ENCODE measurements at places on chromosomes 12 and 14.
A peak's percentile ranks its signal among the peaks of the same experiment; 100 is the strongest.

DNA sequence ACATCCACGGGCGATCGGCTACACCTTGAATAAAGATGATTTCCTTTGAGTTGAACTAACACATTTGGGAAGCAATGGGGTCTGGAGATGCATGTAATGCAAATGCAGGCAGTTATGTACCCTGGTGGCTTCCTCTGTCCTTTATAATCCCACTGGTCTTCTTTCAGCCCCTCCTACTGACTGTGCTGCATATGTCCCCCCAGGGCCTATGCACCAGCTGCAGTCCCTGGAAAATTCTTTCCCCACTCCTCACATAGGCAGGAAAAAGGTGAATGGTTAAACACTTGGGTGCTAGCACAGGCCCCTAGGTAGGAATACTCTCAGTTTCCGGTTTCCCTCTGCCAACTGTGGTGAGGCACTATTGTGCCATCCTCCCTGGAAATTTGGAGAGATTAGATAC lies 294.8 kb upstream of the SOX5 start:
- no peak for DNase-seq

GRCh38 chr12:57213058-57213715 lies 3.4 kb upstream of the NXPH4 start:
- peak; percentile 65 for DNase-seq

DNA sequence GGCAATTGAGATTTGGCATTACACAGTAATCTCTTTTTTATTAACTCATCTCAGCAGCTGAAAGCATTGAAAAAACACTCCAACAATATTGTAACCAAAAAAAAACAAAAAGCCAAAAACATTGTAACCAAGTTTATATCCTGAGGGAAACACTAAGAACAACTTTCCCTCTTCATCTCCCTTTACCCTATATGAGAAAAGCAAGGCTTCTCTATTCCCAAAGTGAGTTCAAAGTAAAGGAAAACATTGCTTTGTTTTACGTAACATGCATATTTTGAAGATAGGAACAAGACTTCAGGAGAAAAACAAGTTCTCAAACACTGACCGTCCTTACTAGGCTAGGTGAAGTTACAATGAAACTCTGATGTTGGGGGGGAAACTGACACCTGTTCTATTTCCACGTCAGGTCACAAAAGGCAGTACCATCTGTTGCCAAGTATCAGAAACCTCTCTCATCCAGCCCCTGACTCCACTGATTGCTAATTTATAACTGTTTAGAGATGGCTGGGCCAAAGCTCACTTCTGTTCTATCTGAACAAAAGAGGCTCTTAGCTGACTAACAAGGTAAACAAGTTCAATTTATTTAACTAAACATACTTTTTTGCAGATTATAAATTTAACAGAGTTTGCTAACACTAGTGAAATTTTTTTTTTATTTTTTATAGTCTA lies 67.9 kb upstream of the PLXNC1 start:
- DNase-seq = no peak

- DNase-seq = no peak
Observed at GRCh38 chr12:54935235-54935951, 49.2 kb downstream of the TESPA1 start.

DNA sequence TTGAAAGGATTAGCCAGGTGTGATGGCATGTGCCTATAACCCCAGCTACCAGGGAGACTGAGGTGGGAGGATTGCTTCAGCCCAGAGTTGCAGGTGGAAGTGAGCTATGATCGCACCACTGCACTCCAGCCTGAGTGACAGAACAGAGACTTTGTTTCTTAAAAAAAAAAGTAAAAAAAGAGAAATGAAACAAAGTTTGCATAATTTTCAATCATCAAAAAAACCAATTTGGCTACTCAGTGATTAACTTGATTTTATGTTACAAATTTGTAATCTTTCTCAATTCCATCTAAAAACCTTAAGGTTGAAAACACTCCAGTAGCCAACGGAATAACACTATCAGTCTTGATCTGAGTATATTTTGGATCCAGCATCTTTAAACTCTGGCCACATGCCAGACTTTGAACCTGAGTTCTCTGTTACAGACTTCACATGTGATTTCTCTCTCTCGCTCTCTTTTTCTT lies 12.6 kb upstream of the DENND5B start:
- no peak for DNase-seq

GRCh38 chr14:58537004-58537403 lies 100.8 kb upstream of the DACT1 start:
- no peak for DNase-seq

DNA sequence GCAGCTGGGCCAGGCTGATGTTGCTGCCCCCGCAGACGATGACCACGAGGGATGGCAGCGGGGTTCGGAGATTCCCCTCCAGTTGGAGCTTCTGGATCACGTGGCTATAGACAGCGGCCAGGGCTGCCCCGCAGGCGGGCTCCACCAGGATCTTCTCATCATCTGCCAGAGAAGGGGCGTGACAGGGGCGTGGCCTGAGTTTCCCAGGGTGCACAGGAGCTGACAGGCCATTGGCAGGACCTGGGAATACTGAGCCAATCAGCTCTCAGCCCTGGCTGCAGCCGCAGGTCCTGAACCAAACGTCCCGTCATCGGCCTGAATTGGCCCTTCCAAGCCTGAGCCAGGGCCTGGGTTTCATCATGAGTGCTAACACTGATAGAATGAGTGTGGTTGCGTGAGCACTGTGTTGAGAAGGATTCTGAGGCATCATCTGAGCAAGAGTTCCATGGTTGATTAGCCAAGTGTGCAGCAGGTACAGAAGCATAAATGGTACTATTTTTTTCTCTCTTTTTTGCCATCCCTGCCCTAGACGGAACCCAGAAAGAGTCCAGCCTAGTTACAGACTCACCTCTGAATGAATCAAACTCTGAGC lies 10.6 kb downstream of the SDS start:
- DNase-seq = no peak

- no peak for DNase-seq
Observed at GRCh38 chr12:130944878-130945277, 8.8 kb upstream of the ADGRD1 start.

DNA sequence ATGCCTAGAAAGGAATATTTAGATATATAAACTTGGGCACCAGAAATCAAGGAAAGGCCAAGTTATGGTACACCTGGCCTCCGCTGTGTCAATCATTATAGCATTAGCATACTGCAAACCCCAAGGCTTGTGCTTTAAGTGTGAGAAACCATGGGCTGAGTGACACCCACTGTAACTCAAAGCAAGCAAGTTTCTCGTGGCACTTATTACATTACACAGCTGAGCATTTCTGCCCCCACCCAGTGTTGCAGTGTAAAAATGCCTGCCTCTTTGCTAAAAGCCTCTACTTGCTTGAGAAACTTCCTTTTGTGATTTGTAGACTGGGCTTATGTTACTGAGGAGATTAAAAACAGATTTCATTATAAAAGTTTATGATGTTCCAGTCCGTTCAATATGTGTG lies 122.0 kb downstream of the TGFB3 start:
- DNase-seq = no peak

DNA sequence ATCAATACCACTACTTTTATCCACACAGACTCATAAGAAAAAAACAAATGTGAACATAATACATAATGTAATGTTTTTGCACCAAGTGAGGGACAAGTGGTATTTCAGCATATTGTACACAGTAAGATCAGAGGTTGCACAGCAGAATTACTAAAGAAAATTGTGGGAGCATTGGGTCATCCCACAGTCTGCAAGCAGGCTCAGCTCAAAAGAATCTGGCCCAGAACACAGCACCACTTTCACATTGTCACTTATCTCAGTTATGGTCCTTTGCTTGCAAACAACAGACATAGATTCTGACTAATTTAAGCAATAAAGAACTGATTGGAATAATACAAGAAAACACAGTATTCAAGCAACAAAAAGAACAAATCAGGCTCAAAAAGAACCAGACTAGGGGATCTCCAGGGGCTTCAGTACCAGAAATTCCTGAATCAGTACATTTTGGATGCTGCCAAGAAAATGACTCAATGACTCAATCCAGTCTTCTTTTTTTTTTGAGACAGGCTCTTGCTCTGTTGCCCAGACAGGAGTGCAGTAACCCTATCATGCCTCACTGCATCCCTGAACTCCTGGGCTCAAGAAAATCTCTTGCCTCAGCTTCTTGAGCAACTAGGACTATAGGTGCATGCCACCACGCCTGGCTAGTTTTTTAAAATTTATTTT lies 42.9 kb upstream of the EEA1 start:
- no peak for DNase-seq

- no peak for DNase-seq
Observed at GRCh38 chr12:20245491-20245890, 122.8 kb upstream of the PDE3A start.

DNA sequence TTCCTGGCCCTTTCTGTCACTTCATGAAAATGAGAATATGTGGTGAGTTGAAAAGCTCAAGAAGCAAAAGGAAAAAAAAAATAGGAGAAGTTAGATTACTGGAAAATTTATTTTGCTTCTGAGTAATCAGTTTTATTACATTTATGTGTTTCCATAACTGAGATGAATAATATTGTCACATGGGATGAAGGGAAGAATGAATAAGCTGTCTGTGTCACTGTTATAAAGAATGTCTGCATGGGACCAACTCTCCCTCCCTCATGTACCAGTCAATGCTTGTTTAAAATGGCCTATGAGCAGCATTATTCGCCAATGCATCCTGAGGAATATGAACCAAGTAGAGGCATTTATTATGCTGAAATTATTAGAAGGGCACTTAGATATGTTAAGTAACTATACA lies 246.3 kb downstream of the PRKD1 start:
- no peak for DNase-seq

DNA sequence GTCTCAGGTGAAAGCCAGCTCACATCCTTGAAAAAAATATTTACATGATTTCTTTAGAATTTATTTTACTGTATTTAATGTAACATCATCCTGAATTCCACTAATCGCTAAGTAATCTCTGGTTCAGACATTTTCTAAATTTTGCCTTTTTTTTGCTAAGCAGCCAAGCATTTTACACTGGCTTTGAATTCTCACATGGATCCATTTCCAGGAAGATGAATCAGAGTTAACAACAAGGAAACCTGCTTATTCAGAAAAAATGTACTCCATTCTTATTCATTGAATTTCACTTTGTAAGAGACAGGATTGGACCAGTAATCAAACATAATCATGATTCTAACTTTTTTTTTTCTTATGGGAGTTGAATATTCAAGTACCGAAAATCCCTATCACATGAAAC lies 1785.1 kb upstream of the FLRT2 start:
- DNase-seq = no peak

- DNase-seq = no peak
Observed at GRCh38 chr12:43737646-43738045, 20.9 kb downstream of the PUS7L start.

- no peak for DNase-seq
Observed at GRCh38 chr12:19971361-19972280, 396.7 kb upstream of the PDE3A start.

GRCh38 chr12:32768518-32768917 lies 12.8 kb upstream of the YARS2 start:
- no peak for DNase-seq

- DNase-seq = no peak
Observed at GRCh38 chr12:14442221-14442881, 76.9 kb downstream of the ATF7IP start.

GRCh38 chr12:27549236-27549800 lies 25.3 kb downstream of the PPFIBP1 start:
- DNase-seq = no peak

DNA sequence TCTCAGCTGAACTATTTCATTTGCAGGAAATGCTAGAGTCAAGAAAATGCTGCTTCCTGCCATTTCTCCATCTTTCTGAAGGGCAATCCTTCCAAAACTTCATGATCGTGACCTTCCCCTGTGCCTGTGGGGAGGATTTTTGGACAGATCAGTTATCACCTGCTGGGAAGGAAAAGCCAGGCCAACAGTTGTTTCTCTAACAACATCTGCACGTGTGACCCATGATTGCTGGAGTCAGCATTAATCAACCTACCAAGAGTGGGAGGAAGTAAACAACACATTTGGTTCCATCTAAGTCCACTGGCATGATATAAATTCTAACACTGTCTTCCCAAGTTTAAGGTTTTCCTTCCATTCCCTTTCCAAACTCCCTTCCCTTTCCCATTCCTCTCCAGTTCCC lies 172.7 kb downstream of the APAF1 start:
- no peak for DNase-seq

GRCh38 chr12:67764946-67765619 lies 116.5 kb downstream of the DYRK2 start:
- no peak for DNase-seq

- no peak for DNase-seq
Observed at GRCh38 chr12:124699909-124700308, 132.5 kb upstream of the NCOR2 start.

GRCh38 chr12:74111688-74112360 lies 425.8 kb upstream of the ATXN7L3B start:
- DNase-seq = no peak

GRCh38 chr14:53327716-53328115 lies 174.6 kb upstream of the DDHD1 start:
- DNase-seq = no peak

DNA sequence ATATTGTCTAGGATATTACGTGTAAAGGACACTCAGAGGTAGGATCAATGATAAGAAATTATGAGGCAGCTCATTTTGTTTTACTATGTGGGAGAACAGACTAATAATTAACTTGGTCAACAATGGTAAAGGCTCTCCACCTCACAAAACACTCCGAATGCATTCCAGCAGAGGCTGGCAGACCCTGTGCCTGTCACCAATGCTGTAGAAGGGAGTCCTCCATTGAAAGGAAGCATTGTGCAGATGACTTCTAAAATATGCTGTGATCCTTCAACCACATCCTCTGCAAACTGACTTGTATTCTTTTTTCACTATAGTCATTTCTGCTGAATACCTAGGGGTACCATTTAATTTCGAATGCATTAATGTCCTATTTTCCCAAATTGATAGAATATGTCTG lies 119.6 kb upstream of the EEA1 start:
- no peak for DNase-seq

GRCh38 chr12:54352891-54353874 lies 11.1 kb downstream of the GPR84 start:
- no peak for DNase-seq

DNA sequence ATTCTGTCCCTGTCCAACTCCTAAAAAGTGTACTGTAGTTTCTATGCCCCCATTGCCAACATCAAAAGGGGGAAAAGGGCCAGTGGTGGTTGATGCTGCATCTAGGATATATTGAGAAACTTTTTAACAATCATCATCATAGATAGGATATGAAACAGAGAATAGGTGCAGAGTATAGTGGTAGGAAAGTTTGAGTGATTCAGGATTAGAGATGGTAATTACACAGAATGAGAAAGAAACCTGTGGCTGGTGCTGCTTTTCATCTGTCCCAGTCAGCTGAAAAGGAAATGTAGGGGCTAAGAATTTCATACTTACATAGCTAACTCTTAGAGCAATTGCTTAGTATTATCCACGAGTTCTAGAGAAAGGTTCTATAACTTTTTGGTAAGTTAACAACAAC lies 67.6 kb downstream of the GTF2A1 start:
- no peak for DNase-seq

- no peak for DNase-seq
Observed at GRCh38 chr14:79018836-79019235, 848.7 kb downstream of the NRXN3 start.

All from activated CD8-positive, alpha-beta memory T cell treated with anti-CD3 and anti-CD28 coated beads for 1 hour (primary cell).